ENCODE measurements at places on chromosomes 5 and 9.

- DNase-seq: no peak
These were observed 91.1 kb upstream of the STARD4 start for GRCh38 chr5:111603446-111603827.

- no peak for DNase-seq
These were observed 30.0 kb upstream of the ADAMTS2 start for GRCh38 chr5:179375236-179375685.

GRCh38 chr9:107847978-107848964, 358.7 kb upstream of the KLF4 start:
- no peak for DNase-seq

DNA sequence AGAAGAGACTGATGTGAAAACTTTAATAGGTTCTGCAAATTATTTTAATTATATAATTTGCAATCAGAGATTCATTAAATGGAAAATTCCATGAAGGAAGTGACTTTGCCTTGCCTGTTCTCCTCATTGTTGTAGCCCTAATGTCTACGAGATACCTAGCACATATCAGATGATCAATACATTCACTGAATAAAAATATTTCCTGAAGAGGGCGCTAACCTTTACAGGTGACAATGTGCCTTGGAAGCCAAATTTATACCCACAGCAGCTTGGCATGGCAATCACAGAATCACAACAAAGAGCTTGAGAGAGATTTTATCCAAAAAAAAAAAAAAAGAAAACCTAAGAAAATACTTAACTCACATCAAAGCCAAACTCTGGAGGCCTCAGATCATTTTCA, 17.4 kb downstream of the HAUS6 start:
- DNase-seq: no peak

DNA sequence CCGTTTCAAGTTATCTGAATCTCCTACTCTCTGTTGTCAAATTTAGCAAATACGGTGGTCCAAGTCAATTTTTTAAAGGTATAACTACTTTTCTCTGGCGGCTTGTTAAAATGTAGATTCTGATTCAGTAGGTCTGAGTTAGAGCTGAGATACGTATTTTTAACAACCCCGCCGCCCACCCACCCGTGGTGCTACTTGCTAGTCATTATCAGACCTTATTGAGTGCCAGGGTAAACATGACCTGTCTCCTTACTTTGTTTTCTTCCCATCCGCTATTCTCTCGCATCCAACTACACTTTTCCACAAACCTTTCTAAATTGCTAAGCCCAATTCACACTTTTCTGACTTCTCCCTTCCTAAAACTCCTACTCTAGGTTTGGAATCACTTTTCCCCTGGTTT, 694 bp upstream of the PLAA start:
- DNase-seq: peak; percentile 10

DNA sequence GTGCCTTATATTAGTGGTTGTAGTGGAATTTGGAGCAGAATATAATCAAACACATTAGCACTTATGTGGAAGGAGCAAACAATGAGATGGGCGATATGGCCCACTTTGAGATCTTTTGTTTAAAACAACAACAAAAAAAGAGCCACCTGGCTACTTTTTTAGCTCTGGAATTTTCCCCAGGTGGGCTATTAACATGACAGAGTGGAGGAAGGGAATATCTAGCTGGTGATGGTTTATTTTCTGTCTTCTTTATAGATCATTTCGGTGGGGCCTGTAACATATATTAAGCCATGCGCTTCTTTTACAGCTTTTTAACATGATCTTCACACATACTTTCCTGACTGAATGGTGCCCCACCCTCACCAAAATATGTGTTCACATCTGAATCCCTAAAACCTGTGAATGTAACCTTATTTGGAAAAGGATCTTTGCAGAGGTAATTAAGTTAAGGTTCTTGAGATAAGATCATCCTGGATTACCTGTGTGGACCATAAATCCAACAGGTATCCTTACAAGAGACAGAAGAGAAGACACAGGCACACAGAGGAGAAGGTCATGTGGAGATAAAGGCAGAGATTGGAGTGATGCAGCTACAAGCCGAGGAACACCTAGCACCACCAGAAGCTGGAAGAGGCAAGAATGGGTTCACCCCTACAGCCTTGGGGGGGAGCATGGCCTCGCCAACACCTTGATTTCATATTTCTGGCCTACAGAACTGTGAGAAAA, 16.6 kb upstream of the ENTREP1 start:
- DNase-seq: no peak

DNA sequence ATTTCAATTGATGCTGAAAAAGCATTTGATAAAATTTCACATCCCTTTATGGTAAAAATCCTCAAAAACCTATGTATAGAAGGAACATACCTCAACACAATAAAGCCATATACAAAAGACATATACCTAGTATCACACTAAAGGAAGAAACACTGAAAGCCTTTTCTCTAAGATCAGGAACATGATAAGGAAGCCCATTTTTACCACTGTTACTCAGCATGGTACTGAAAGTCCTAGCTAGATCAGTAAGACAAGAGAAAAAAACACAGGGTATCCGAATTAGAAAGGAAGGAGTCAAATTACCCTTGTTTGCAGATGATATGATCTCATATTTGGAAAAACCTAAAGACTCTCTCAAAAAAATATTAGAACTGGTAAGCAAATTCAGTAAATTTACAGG, 350.2 kb upstream of the PDE4D start:
- DNase-seq: no peak

DNA sequence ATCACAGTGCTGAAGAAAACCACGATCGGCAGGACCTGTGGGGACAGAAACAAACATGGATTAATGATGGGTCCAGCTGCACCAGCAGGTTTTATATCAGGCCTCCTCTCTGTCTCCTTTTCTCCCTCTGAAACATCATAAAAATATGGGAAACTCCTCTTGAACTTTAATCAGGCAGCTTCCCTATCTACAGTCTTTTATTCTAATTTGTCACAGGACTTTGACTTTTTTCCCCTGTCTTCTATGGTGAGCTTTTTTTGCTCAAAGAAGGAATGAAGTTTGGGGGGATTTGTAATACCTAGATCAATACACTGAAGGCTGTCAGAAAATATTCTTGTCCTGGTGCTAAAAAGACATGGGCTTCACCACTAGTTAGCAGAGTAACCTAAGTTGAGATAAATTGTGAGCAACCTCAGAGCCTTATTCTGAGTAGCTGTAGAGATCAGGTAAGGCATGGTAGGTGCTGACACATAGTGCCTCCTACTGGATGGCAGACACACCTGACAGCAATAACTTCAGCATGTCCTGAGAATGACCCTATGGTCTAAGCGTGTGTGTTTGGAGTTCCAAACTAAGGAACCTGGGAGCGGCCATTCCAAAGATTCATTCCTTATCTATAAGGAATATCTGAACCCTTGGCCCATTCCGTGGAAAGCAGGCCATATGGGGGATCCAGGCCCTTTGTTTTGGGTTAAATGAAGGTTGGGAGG, 46.2 kb downstream of the SLC28A3 start:
- no peak for DNase-seq

DNA sequence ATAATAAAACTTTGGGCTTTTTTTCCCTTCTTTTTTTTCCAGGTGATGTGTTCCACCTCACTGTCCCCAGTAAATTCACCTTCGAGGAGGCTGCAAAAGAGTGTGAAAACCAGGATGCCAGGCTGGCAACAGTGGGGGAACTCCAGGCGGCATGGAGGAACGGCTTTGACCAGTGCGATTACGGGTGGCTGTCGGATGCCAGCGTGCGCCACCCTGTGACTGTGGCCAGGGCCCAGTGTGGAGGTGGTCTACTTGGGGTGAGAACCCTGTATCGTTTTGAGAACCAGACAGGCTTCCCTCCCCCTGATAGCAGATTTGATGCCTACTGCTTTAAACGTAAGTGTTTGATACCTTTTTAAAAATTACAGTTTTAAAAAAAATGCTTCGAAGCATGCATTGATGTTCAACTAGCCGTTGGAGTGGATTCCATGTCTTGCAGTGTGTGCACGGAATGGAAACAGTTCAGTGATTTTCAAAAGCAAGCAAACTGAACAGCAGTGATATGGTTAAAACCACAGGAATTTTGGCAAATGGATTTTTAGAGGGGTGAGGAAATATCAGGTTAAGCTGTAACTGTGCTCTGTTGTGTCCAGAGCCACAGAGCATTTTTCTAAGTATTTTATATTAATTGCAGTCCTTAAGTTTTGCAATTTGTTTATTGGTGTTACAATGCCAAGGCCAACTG, 40.7 kb downstream of the VCAN start:
- no peak for DNase-seq

DNA sequence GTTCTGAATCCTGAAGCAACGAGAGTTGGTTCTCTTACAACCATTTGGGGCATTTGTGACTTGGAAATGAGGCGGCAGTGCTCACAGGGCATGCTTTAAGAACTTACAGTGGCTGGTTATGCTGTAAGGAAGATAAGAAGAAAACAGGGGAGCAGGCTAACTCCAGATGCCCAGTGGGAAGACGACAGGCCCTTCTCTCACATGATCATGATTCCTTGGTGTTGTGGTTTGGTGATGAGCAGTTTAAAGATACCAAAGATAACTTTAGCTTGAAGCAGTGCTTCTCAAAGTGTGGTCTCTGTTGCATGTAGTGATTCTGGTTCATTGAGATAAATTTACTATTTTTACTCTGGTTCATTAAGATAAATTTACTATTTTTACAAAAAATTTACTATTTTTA, 2.6 kb upstream of the HABP4 start:
- no peak for DNase-seq

GRCh38 chr5:44312374-44312773, 76.8 kb downstream of the FGF10 start:
- no peak for DNase-seq

Measured in tongue (tissue), 3 donors.